ENCODE measurements at places on chromosomes 13 and 19. TPM values are rescaled to one million over a fixed set of nuclear protein-coding genes. Genes with fewer than 3 reads are reported as not detected.

The ZNF285 gene
- total RNA-seq: 1.4 TPM

The KANK2 gene
- 121 TPM for total RNA-seq

The NEK3 gene
- 12.0 TPM for total RNA-seq

The AKAP8L gene
- 65.5 TPM for total RNA-seq

The KASH5 gene
- not detected for total RNA-seq

The KLK12 gene
- not detected for total RNA-seq

The ZNF528 gene
- total RNA-seq: 9.3 TPM

The KDELR1 gene
- total RNA-seq: 111 TPM

The SLAIN1 gene
- total RNA-seq: 0.49 TPM

The FAM83E gene
- 1.0 TPM for total RNA-seq

The IFNL1 gene
- total RNA-seq: 0.57 TPM

The ANKRD24 gene
- 0.26 TPM for total RNA-seq

The CEACAM8 gene
- total RNA-seq: not detected

The CBLC gene
- 0.80 TPM for total RNA-seq

The PEAK3 gene
- not detected for total RNA-seq

The VAV1 gene
- total RNA-seq: 0.05 TPM

The RASAL3 gene
- total RNA-seq: 0.10 TPM

The CCDC70 gene
- not detected for total RNA-seq

The MIA gene
- 2.2 TPM for total RNA-seq

The SULT2B1 gene
- 3.6 TPM for total RNA-seq

Data from Panc1 (cell line).